Lower lobe of right lung (tissue), 2 donors: ENCODE measurements at places on chromosomes 7 and 10. TPM values are rescaled to one million over a fixed set of nuclear protein-coding genes. Genes with fewer than 3 reads are reported as not detected.

DNA sequence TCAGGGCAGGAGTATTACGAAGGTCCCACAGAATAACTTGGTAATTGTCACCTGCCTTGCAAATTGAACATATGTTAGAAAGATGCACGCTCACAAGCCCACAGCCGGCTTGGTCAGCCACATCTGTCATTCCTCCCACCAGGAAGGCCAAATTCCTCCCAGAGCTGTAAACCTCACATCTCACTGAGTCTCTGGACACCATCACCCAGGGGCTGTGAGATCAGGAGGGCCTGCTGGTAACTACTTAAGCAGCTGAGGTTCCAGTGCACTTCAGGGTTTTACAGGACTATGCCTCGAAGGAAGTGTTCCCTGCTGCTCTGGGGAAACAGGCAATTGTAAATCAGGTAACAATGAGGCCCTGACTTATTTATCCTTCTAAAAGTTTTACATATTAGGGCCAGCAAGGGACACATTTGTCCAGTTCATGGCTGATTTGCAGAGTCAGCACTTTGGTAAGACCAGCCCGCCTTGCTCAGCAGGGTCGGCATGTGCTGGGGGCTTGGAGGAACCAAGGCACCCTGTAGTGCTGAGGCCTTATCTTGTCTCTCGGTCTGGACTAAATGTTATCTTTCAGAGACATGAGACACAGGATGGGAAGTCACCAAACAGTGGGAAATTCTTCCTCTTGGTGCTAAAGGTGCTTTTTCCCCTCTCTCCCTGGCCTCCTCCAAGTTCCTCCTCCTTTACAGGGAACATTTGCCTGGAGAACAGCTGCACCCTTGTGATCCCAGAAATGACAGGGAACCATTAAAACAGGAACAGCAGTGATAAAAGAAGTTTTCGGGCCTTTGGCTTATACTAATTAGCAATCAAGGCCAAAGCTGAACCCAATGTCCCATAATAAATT, 34.3 kb downstream of the PYROXD2 start:
- DNase-seq: no peak
- H3K27ac ChIP-seq: no peak overlapping the region
- H3K36me3 ChIP-seq: peaks cover 13% of the 10 kb centered on the region
- H3K27me3 ChIP-seq: no peaks in the 10 kb centered on the region
- no peaks in the 10 kb centered on the region for H3K4me1 ChIP-seq
- no peak overlapping the region for H3K4me3 ChIP-seq

GRCh38 chr7:36048141-36048901, 104.7 kb upstream of the EEPD1 start:
- no peak overlapping the region for H3K4me3 ChIP-seq
- DNase-seq: no peak
- H3K4me1 ChIP-seq: peaks cover 51% of the 10 kb centered on the region
- no peaks in the 10 kb centered on the region for H3K36me3 ChIP-seq

GRCh38 chr10:105026566-105026965, 385.5 kb downstream of the SORCS3 start:
- H3K36me3 ChIP-seq: no peaks in the 10 kb centered on the region
- H3K4me3 ChIP-seq: no peak overlapping the region
- no peak for DNase-seq
- no peaks in the 10 kb centered on the region for H3K4me1 ChIP-seq

GRCh38 chr10:126795318-126795717, 109.9 kb upstream of the DOCK1 start:
- no peaks in the 10 kb centered on the region for H3K27me3 ChIP-seq
- no peak overlapping the region for H3K4me3 ChIP-seq
- no peaks in the 10 kb centered on the region for H3K4me1 ChIP-seq

The LRMDA gene
- 29.9 TPM for total RNA-seq

- H3K4me3 ChIP-seq: no peak overlapping the region
- no peak for DNase-seq
- H3K27me3 ChIP-seq: no peaks in the 10 kb centered on the region
- no peaks in the 10 kb centered on the region for H3K4me1 ChIP-seq
Measured at GRCh38 chr10:16787361-16787791, 29.8 kb downstream of the RSU1 start.

- H3K27me3 ChIP-seq: no peaks in the 10 kb centered on the region
- no peak for DNase-seq
- peaks cover 9% of the 10 kb centered on the region for H3K4me1 ChIP-seq
- peaks cover 4% of the 10 kb centered on the region for H3K36me3 ChIP-seq
Measured at GRCh38 chr7:93926800-93927199, 5.3 kb downstream of the GNG11 start.
